ENCODE measurements at places on chromosomes 12 and 14. TPM values are rescaled to one million over a fixed set of nuclear protein-coding genes. Genes with fewer than 3 reads are reported as not detected.
A peak's percentile ranks its signal among the peaks of the same experiment; 100 is the strongest.

SNAPC1 gene
- 21.4 TPM for total RNA-seq

DNA sequence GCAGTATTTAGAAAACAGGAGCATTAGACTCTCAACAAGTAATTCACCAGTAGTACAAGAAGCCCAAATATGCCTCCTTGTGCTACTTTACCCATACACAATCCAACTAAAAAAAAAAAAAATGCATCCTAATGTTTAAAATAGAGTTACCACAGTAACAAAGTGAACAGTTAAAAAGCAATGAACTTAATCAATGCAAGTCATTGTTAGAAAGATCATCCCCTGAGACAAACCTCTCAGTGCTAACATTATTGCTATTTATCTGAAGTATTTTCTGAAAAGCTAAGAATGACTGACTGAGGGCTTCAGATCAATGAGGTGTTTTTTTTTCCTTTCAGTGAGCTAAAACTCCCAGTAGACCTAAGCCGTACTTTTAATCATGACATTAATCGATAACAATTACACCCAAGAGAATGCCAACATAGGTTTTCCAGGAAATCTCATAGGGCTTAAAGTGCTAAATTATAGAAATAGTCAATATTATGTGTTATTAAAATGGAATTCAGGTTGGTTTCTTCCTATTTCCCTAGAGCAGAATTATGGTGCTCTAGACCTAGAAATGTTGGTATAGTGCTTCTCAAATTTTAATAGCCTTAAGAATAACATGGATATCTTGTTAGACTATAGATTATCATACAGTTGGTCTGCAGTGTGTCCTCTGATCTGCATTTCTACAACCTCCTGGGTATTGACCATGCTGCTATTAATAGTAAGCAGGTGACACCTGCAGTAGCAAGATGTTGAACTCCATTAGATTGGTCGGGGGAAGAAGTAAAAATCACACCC is 123.0 kb downstream of the PRKD1 start:
- H3K27me3 ChIP-seq: no peaks in the 10 kb centered on the region
- no peak for DNase-seq
- no peak overlapping the region for H3K27ac ChIP-seq
- H3K4me3 ChIP-seq: no peak overlapping the region

POLE2 gene
- total RNA-seq: 26.1 TPM

DNA sequence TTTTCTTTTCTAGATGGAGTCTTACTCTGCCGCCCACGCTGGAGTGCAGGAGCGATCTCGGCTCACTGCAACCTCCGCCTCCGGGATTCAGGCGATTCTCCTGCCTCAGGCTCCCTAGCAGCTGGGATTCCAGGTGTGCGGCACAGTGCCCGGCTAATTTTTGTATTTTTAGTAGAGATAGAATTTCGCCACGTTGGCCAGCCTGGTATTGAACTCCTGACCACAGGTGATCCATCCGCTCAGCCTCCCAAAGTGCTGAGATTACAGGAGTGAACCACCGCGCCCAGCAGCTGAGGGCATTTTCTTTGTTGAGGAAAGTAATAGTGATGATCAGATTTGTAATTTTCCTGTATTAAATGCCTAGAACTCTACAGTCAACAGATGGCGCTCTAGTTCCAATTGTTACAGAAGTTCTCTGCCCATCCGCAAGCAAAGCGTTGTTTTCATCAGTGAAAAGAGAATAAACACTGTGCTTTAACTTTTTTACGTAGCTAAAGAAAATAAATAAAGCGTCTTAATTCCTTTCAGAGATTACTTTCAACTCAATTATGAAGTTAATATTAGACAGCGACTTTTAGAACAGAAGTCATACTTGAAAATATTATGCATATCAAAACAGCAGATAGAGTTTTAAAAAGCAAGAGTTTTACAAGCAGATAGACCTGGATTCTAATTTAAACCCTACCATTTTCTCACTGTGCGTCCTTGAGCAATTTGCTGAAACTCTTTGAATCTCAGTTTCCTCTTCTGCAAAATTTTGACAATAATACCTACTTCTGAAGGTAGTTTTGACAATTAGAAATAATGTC is 335.1 kb downstream of the DUSP6 start:
- 0 out of 2 replicates have a peak, but pooled peaks cover 2% of the 10 kb centered on the region for H3K27me3 ChIP-seq
- DNase-seq: no peak
- H3K4me3 ChIP-seq: no peak overlapping the region
- no peak overlapping the region for H3K27ac ChIP-seq
- H3K36me3 ChIP-seq: no peaks in the 10 kb centered on the region
- H3K4me1 ChIP-seq: 0 out of 2 replicates have a peak, but pooled peaks cover 7% of the 10 kb centered on the region

DNA sequence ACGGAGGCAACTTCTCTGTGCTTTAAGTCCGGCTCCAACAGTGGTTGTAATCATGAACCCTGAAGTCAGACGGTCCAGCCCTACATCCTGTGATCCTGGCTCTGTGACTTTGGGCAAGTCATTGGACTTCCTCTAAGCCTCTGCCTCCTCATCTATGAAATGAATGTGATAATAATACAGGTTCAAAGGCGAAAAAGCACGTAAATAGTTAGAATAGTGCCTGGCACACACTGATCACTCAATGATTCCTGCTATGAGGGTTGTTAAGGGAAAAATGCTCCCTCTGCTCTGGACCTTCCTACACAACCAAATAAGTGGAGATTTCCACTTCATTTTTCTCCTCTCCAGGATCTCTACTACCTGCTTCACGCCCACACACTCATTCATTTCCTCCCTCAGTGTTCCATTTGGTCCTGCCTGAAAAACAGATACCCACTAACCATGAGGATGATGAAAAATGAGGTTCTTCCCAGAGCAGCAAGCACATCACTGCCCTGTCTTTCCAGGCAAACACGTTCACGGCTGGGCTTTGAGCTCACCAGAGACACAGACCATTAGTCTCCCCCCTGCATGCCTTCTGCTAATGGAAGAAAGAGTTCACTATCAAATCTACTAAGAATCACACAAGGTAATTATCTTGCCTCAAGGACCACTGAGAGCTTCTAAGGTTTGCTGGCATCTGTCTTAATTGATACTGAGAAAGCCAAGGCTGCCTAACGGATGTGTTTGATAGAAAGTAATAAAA is 13.2 kb downstream of the NUAK1 start:
- no peak for DNase-seq
- no peaks in the 10 kb centered on the region for H3K27me3 ChIP-seq
- no peak overlapping the region for H3K4me3 ChIP-seq
- peak overlapping the region; percentile 86 for H3K27ac ChIP-seq
- H3K36me3 ChIP-seq: peaks cover 3% of the 10 kb centered on the region

GRCh38 chr12:124160097-124160756 is 134.7 kb upstream of the RFLNA start:
- no peak overlapping the region for H3K27ac ChIP-seq
- H3K27me3 ChIP-seq: no peaks in the 10 kb centered on the region
- no peak for DNase-seq
- no peaks in the 10 kb centered on the region for H3K4me1 ChIP-seq
- no peaks in the 10 kb centered on the region for H3K36me3 ChIP-seq
- no peak overlapping the region for H3K4me3 ChIP-seq

DNA sequence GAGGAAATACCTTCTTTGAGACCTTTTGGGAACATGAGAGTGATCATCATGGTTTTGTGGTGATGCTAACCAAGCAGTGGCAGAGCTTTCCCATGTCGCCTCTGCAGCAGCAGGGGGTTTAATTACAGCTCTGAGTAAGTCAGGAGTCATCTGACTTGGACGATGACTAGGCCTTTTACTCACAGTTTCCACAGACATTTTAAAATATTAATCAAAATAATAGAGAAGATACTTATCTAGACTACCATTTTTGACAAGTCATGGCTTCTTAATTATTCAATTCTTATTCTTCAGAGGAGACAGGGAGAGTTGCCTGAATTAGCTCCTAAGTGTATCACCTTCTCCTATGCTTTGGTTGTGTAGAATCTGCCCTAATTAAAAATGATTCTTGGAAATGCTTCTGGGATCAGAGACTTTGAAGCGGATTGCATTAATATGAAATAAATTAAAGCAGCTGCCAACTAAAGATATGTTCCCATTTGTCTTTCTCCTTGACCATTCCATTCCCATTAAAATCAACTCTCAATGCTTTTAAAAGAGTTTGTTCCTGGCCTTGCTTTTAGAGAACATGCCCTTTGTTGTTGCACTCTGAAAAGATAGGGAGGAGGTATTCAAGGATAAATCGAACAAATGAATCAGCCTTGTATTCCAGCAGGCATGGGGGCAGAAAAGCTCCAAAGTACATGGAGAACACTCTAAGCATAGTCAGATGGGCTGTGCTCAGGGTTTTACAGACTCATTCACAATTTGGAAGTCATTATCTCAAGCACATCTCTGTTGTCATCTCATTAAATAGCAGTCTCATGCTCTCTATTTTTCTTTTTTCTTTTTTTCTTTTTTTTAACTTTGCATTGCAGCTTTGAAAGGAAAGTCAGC is 7.7 kb upstream of the IFNG-AS1 start:
- peaks cover 13% of the 10 kb centered on the region for H3K4me1 ChIP-seq

DNA sequence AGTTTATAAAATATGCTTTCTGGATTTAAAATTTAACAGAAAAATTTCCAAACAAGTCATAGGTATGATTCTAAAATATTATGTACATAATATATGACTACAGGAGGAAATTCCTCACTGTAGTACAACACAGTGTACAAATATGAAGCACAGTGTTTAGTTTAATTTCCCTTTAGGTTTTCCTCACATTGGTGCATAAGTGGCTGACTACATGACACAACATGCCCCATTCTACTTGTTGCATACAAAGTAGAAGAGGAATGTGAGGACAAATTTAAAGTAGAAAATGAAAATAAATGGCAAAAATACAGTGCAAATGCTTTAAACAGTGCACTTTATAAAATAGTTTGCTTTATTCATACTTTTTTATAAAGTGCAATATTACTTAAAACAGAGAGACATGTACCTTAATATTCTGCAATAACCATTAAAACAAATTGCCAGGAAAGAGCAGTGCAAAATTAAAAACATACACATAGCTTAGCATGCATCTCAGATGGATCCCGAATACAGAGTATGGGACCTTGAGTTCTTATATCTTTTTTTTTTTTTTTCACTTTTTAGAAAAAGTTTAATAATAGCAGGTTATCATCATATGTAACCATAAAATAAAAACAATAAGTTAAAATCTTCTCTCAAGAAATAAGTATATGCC is 54.8 kb upstream of the TTC7B start:
- no peak for DNase-seq
- H3K27me3 ChIP-seq: no peaks in the 10 kb centered on the region
- H3K27ac ChIP-seq: no peak overlapping the region
- H3K4me3 ChIP-seq: no peak overlapping the region
- no peaks in the 10 kb centered on the region for H3K4me1 ChIP-seq

- peaks cover 4% of the 10 kb centered on the region for H3K36me3 ChIP-seq
- no peak for DNase-seq
- peaks cover 68% of the 10 kb centered on the region for H3K4me1 ChIP-seq
- H3K27ac ChIP-seq: peak overlapping the region; percentile 92
- no peak overlapping the region for H3K4me3 ChIP-seq
Measured at GRCh38 chr12:104279164-104279563, 24.4 kb upstream of the EID3 start.

- H3K27ac ChIP-seq: no peak overlapping the region
- H3K27me3 ChIP-seq: no peaks in the 10 kb centered on the region
- H3K4me3 ChIP-seq: no peak overlapping the region
- peaks cover 31% of the 10 kb centered on the region for H3K4me1 ChIP-seq
Measured at GRCh38 chr14:71704210-71704609, 228.0 kb upstream of the RGS6 start.

OASL gene
- total RNA-seq: not detected

GPX2 gene
- not detected for total RNA-seq

- no peaks in the 10 kb centered on the region for H3K36me3 ChIP-seq
- no peaks in the 10 kb centered on the region for H3K27me3 ChIP-seq
- DNase-seq: no peak
- no peaks in the 10 kb centered on the region for H3K4me1 ChIP-seq
- no peak overlapping the region for H3K4me3 ChIP-seq
- H3K27ac ChIP-seq: no peak overlapping the region
Measured at GRCh38 chr12:56808954-56809353, 45.8 kb downstream of the HSD17B6 start.

DNA sequence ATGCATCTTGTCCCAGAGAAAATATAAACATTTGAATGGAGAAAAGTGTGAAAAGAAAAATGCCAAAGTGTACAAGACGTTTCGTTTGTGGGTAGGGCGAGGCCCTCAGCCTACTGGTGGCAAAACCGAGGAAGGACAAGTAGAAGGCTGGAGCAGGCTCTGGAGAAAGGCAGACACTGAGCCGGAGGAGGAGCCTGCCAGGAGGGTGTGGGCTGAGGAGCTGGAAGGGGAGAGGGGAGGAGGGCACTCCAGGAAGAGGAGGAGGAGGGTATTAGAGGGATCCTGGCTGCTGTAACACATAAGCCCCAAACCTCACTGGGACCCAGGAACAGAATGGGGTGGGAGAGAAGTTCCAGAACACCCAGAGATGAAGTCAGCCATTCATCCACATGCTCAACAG is 47.7 kb downstream of the CLMN start:
- DNase-seq: no peak
- no peaks in the 10 kb centered on the region for H3K4me1 ChIP-seq
- H3K27me3 ChIP-seq: no peaks in the 10 kb centered on the region
- H3K36me3 ChIP-seq: no peaks in the 10 kb centered on the region
- no peak overlapping the region for H3K4me3 ChIP-seq

- no peak for DNase-seq
- H3K4me3 ChIP-seq: no peak overlapping the region
- no peak overlapping the region for H3K27ac ChIP-seq
- H3K4me1 ChIP-seq: no peaks in the 10 kb centered on the region
- H3K27me3 ChIP-seq: no peaks in the 10 kb centered on the region
Measured at GRCh38 chr14:32300136-32300535, 29.0 kb upstream of the AKAP6 start.

SOAT2 gene
- not detected for total RNA-seq

DNA sequence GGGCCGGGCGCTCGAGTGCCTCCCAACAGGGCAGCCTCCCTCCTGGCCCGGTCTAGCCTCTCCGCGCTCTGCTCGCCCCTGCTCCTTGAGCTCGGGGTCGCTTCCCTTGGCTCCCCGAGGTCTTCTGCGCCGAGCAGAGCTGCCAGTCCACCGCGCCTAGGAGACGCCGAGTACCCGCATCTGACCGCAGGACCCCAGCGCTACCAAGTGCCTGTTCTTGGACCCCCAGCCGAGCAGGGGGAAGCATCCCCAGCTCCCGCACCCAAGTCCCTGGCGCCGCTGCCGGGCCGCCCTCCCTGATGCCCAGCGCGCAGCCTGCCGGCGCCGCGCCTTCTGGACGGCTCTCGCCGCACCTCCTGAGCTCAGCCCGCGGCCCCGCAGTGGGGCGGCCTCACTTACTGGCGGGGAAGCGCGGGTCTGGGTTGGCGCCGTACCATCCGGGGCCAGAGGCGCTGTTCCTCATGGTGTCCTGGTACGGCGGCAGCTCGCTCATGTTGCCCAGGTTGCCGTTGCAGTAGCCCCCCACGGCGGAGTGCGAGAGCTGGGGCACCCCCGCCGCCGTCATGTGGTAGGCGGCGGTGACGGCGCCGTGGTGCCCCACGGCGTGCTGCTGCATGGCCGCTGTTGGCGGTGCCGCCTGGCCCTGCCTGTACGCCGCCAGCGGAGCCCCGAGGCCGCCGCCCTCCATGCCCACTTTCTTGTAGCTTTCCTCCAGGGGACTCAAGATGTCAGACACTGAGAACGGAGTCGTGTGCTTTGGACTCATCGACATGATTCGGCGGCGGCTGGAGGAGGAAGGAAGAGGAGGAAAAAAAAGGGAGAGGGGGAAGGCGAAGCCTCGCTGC is 1.2 kb downstream of the NKX2-1 start:
- H3K36me3 ChIP-seq: no peaks in the 10 kb centered on the region
- peaks cover 71% of the 10 kb centered on the region for H3K27me3 ChIP-seq
- no peak overlapping the region for H3K4me3 ChIP-seq
- DNase-seq: no peak
